CD4-positive, alpha-beta T cell treated with Interleukin-15 for 1 hour (primary cell): ENCODE measurements at places on chromosomes 5 and 9.

DNA sequence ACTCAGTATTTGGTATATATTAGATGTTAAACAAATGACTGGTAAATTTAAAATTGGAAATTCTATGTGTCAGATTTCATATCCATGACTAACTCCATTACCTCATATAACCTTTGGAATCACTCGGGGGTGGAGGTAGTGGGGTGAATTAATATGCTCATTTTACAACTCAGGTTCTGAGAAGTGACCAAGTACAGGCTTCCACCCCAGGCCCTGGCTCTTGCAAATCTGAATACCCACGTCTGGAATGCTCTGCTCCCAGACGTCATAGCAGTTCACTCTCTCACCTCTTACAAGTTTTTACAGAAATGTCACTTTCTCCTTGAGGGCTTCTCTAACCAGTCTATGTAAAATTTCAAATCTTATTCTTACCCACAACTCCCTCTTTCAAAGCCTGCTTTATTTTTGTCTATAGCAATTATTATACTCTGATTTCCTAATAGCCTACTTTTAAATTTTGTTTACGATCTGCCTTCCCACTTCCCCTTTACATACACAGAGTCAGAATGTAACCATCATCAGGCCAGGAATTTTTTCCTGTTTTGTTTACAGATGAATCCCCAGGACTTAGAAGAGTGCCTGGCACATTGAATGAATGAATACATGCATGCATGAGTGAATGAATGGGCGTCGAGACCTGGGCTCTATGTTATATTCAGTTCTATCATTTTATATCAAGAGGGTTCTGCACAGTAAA lies 134.1 kb upstream of the IFNE start:
- no peak for DNase-seq

DNA sequence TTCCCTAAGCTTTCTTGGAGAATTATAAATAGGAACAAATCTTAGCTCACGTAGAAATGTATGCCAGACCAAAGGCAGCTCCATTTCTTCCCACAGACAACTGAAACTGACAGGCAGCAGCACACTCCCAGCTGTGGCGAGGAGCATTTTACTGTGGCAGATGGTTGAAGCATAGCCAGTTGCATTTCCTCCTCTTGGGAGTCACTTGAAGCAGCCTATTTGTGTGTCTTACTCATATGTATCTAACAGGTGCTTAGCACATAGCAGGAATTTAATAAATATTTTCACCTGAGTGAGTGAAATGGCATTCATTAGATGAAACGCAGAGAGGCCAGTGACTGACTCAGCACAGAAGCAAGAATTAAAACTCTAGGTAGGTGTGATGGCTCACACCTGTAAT lies 12.3 kb upstream of the MTMR12 start:
- no peak for DNase-seq

GRCh38 chr9:107749787-107750444 lies 260.3 kb upstream of the KLF4 start:
- DNase-seq: peak; percentile 59

GRCh38 chr9:97556036-97556720 lies 54.7 kb downstream of the TMOD1 start:
- DNase-seq: no peak

- no peak for DNase-seq
Measured at GRCh38 chr5:172872997-172873491, 39.0 kb downstream of the ERGIC1 start.

GRCh38 chr5:142186857-142187594 lies 78.4 kb downstream of the NDFIP1 start:
- no peak for DNase-seq

- DNase-seq: no peak
Measured at GRCh38 chr9:37121881-37122280, 1.5 kb downstream of the ZCCHC7 start.

DNA sequence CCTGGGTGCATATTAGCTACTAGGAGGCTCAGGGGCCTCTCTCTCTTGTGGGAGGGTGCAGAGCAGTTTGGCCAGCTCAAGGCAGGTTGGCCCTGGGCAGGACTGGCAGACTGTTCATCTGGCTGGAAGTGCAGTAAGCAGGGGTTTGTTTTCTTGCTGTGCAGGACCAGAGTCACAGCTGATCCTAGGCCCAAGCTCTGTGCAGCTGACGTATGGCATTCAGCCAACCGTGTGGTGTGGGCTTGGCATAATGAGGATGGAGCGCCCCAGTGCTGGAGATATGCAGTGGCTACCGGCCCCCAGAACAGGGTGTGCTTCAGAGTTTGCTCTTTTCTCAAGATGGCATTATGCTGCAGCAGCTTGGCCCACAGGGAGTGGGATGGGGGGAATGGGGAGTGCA lies 31.0 kb upstream of the PHF24 start:
- DNase-seq: no peak

DNA sequence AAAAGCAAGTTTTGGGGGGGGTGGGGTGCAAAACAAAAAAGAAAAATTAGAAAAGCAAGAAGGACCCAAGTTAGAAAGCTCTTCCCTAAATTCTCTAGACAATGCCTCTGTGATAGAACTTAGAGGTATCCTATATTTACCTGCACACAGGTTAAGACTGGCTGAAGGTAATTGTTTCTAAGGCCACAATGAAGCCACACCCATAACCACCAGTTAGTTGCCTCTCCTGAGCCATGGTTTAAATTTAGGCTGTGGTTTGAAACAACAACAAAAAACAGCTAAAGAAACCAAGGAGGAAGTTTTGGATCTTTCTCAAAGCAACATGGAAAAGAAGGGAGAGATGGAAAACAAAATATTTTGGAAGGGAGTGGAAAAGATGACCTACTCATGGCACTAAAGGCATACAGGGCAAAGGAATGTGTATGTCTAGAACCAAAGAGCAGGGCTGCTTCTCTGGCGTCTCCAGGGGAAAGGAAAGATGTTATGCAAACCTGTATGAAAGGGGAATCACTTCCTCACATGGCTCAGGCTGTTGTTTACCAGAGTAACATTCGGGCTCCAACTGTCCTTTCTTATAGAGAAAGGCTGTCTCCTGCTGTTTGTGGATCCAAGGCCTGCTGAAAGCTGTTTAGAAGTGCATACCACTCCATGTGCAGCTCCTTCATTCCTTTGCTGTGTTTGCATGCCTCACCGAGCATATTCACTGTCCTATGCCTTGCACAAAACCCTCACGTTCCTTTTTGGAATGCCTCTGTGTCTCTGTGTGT lies 408.9 kb upstream of the MPDZ start:
- DNase-seq: no peak

DNA sequence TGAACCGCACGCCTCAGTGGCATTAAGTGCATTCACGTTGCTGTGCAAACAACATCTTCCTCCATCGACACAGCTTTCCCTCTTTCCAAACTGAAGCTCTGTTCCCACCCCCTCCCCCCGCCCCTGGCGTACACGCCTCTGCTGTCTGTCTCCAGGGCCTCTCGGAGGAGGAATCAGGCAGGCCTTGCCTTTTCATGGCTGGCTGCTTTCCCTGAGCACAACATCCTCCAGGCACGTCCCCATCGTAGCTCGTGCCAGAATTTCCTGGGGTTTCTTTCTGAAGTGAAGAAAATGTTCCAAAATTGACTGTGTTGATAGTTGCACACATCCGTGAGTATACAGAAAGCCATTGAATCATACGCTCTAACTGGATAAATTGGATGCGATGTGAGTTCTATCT lies 22.3 kb upstream of the TMEM250 start:
- no peak for DNase-seq

- DNase-seq: no peak
Measured at GRCh38 chr5:106185661-106186081, 1485.1 kb downstream of the EFNA5 start.

- DNase-seq: no peak
Measured at GRCh38 chr5:52945040-52945439, 44.1 kb upstream of the ITGA2 start.

GRCh38 chr5:180128671-180129261 lies 57.2 kb upstream of the RNF130 start:
- no peak for DNase-seq

- no peak for DNase-seq
Measured at GRCh38 chr9:35575478-35575877, 29.6 kb upstream of the TESK1 start.

GRCh38 chr9:115117999-115118878 lies at the start of gene TNC:
Gene TNC, minus strand, starts transcription at chr9:115118157. Its CDS starts 27,139 bp downstream, at chr9:115091018.
- no peak for DNase-seq

DNA sequence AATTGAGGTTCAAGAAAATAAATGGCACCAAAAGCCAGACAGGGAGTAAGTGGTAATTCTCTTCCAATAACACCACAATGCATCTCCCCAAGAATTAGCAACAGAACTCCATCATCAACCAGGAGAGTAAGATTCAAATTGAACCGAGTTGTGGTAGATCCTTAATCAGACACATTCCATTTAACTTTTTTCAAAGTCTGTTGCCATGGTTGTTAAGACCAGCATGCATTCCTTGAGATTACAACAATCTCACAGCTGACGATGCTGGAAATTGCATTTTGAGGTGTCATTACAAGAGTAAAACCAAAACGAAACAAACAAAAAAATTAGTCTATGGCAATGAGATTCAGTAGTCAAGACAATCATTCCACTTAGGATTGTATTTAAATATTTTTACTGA lies 78.9 kb upstream of the ZNF462 start:
- no peak for DNase-seq

DNA sequence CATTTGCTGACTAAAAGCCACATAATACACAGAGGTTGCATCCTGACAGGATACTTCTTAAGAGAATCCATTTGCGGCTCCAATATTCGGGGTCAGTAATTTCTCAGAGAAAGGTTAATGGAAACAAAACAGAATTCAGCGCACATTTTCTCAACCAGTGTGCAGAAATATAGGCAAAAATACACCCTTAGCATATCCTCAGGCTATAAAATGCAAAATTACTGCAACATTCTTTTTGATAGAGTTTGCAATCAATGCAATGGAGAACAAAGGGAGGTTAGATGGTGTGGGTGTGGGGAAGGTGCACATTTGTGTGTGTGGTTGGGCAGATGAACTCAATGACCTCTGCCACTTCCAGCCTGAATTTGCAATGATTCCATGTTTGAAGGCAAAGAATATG lies 35.4 kb upstream of the ACO1 start:
- DNase-seq: no peak

DNA sequence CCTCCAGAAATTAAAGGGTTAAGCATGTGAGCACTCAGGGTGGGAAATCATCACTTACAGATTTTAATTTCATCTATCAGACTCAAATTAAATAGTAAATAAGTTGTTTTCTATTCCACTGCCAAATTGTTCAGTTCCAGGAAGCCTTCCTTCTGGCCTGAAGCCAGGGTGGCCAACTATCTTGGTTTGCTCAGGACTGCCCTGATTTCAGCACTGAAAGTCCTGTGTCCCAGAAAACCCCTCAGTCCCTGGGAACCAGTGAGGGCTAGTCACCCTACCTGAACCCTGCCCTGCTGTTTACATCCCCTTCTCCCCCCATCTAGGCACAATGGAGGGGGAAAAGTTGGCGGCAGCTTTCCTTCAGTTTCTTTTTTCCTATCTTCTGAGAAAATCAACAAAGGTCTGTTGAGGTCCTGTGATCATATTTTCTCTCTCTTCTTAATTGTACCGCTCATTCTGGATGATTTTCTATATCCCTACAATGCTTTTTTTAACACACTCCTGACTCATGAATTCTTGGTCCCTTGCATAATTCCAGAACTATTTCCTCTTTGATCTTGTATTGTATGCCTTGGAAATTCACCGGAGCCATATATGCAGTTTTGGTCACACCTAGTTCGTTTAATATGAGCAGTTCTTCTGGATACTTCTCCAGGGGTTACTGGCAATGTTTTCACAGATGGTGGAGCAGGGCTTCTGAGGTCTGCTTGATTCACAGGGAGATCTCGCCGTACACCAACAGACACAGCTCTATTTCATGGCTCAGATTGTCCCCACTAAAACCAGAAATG lies 103.8 kb downstream of the MAP1B start:
- DNase-seq: no peak

- DNase-seq: no peak
Measured at GRCh38 chr5:43353668-43354067, 40.5 kb upstream of the HMGCS1 start.

- no peak for DNase-seq
Measured at GRCh38 chr5:14457476-14457875, 124.1 kb upstream of the OTULINL start.

GRCh38 chr5:173786286-173787187 lies 101.6 kb upstream of the CPEB4 start:
- DNase-seq: no peak
